ENCODE measurements at places on chromosomes 13 and 19.

GRCh38 chr19:39506944-39507714 is 7.8 kb upstream of the SELENOV start:
- DNase-seq = no peak

DNA sequence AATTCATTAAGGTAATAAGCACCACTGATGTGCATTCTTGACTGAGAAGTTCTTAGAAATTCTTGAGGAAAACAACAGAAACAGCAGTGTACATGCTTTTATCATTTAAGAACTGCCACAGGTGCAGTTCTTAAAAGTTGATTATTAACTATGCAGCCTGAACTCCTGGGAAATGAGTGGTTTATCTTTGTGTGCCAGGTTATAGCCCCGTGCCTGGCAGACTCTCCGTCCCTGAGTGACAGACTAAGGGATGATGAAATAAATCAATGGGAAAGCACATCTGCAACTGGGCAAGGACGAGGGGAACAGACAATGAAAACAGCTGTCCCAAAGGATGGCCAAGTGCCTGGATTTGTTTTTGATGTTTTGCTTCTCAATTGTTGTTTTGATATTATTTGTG is 84.4 kb upstream of the SPATA13 start:
- no peak for DNase-seq

DNA sequence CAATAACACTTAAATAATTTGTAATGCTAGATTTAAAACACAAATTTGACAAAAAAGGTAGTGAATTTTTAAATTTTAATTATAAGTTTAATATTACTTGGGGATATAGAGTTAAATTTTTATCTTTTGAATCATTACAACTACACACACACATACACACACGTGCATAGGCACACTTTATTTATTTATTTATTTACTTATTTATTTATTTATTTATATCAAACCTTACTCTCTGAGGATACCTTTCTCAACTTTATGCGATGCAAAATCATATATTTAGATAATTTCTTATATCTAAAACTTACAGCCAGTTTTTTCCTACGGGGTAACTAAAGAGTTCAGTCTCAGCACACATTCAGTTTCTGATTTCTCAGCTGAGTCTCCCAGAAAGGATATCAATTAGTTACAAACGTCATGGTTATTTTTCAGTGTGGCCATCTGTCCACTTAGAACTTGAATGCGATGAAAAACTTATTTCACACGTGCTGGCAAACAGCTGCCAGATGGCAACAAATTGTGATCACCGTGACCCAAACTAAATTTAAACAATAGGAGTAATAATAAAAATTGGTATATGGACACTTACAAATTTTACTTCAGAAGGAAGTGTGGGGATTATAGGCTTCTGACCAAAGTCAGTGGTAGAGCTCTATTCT is 683.1 kb upstream of the PRR20A start:
- DNase-seq = no peak

DNA sequence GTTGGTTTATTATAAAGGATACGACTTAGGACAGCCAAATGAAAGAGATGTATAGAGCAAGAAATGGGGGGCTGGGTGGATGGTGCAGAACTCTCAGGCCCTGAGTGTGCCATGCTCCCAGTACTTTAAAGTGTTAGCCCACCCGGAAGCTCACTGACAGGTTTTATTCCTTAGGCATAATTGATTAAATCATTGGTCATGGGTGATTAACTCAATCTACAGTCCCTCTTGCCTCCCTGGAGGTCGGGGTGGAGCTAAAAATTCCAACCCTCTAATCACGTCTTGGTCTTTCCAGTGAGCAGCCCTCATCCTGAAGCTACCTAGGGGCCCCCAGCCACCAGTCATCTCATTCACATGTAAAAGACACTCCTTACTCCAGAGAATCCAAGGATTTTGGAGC is 9.9 kb upstream of the LEUTX start:
- DNase-seq = no peak

DNA sequence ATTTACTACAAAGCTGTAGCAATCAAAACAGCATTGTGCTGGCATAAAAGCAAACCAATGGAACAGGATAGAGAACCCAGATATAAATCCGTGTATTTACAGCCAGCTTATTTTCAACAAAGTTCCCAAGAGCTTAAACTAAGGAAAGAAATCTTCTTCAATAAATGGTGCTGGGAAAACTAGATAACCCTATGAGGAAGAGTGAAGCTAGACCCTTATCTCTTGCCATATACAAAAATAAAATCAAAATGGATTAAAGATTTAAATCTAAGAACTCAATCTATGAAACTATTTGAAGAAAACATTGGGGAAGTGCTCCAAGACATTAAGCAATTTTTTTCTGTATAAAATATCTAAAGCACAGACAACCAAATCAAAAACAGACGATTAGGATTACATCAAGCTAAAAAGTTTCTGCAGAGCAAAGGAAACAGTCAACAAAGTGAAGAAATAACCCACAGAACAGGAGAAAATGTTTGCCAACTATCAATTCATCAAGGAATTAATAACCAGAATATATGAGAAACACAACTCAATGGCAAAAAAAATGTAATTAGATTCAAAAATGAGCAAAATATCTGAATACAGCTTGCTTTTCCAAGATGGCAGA is 480.7 kb downstream of the LMO7 start:
- no peak for DNase-seq

DNA sequence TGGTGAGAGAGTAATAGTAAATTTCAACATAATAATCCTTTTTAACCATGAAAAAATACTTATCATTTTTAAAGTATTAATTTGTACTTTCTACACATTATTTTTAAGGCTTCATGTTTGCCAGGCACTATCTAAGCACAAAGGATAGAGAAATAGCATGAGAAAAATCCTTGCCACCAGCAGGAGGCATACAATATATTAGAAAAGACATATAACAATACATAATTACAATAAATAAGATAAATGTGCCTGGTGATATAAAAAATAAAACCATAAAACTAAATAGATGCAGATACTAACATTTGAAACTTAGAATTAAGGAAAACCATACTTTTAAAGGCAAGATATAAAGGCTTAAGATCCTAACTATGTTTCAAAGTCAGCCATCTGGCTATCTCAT is 1256.4 kb downstream of the DIAPH3 start:
- DNase-seq = no peak

- DNase-seq = no peak
These were observed 2.5 kb downstream of the IL4I1 start for GRCh38 chr19:49894011-49894664.

GRCh38 chr13:53005626-53006025 is 23.0 kb upstream of the OLFM4 start:
- DNase-seq = no peak

- peak; percentile 84 for DNase-seq
These were observed 1.0 kb downstream of the PRMT1 start for GRCh38 chr19:49677901-49678674.

- peak; percentile 31 for DNase-seq
These were observed 47.9 kb upstream of the CEACAM21 start for GRCh38 chr19:41528106-41528505.

DNA sequence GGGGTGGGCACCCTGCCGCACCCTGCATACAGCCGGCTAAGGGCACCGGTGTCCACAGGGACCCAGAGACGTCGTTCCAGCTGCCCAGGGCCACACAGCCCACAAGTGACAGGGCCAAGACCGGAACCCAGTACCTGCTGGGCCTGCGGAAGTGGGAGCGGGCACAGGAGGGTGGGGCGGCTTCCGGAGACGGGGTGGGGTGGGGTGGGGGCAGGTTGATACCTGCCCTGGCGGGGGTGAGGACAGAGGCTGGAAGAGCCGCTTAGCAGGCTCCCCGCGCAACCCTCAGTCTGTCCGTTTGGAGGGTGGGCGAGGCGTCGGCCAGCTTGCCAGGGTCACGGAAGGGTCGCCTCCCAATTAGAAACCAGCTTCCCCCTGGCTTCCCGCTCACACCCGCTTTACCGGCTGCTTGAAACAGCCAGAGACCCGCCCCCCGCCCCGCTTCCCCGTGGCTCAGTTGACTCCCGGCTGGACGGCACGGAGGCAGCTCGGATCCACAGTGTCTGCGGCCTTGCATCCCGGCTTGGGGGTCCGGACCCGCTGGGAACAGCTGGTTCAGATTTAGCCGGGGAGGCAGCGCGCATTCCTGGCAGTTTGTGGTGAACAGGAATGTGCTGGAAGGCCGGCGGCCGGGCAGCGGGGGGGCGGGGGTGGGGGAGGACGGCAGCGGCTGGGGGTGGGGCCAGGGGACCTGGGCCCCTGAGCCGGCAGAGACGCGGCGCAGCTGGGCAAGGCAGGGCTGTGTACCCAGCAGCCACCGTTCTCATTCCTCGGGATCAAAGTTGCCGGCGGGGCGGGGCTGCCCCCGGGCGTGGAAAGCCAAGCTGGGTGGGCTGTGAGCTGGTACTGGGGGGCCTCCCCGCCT is 1.9 kb downstream of the CNN2 start:
- peak; percentile 76 for DNase-seq

DNA sequence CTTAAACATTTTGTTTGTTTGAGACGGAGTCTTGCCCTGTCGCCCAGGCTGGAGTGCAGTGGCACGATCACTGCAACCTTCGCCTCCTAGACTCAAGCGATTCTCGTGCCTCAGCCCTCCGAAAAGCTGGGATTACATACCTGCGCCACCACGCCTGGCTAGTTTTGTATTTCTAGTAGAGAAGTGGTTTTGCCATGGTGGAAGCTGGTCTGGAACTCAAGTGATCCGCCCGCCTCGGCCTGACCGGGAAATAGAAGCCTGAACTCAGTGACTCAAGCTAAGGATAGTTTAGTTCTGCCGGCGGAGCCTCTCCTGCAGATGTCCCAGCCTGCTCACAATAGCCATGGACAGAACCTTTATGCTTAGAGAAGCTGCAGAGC is 53.0 kb upstream of the ZNF254 start:
- peak; percentile 77 for DNase-seq

DNA sequence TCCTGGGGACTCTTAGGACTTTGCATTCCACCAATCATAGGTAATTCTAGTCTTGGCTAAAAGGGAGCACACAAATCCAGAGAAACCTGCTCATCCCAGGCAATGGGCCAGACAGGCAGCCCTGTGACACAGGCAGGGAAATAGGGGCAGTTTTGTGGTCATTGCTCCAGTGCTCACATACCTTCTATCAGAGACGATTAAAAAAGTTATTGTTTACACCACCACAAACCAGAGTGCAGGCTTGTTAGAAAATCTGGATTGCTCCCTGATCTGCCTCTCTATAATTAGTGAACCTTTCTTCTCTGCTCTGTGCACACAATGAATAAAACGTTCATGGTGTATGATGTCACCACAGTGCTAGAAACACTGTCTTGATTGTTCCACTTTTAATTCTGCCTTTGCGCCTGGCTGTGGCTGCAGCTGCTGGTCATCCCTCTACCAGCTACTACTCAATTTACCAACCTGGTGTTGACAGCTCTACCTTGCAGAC is 121.6 kb upstream of the SPATA13 start:
- DNase-seq = no peak

DNA sequence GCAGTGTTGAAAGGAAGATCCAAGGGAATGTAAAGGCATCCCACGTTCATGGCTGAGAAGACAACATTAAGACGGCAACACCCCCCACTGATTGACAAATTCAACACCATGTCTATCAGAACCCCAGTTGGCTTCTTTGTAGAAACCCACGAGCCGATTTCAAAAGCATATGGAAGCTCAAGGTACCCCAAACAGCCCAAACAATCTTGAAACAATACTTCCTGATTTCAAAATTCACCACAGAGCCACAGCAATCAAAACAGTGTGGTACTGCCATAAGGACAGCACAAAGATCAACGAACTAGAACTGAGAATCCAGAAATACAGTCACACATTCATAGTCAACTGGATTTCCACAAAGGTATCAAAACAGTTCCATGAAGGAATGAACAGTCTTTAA is 6.2 kb downstream of the MIER2 start:
- peak; percentile 66 for DNase-seq

GRCh38 chr19:17553256-17553655 is 2.2 kb upstream of the COLGALT1 start:
- DNase-seq = peak; percentile 66

DNA sequence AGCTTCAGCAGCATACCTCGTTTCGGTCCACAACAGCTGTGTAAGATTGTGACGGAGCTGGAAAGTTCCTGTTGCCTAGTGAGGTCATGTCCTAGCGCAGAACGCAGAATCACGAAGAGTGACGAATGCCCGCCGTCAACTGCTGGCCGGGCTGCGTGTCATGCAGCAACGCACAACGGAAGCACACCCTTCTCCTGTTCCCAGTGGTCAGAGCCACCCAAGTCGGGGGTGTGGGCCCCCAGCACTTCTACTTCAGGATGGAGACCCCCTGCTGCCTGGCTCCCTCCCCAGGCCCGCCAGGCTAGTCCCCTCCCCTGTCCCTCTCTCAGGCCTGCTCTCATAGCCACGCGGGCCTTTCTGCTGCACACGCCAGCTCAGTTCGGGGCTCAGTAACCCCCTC is 25.9 kb downstream of the C2CD4C start:
- DNase-seq = no peak

DNA sequence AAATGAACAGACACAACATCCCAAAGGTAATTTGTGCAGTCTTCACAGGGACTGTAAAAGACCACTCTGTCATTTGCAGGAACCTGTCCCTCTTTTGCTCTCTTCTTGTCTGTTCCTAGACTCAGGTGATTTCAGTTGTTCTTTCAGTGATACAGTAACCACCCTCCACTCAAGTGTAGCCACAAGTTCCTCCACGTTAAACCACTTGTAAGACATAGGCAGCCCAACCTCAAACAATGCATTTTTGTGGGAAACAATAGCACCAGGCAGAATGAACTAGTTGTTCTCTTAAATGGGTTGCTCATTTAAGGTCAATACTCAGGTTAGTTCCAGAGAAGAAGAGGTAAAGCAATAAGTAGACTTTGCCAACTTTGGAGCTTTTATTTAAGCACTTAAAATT is 359.4 kb downstream of the MZT1 start:
- no peak for DNase-seq

All from NB4 (cell line).